ENCODE measurements at places on chromosomes 7 and 10. TPM values are rescaled to one million over a fixed set of nuclear protein-coding genes. Genes with fewer than 3 reads are reported as not detected.

DNA sequence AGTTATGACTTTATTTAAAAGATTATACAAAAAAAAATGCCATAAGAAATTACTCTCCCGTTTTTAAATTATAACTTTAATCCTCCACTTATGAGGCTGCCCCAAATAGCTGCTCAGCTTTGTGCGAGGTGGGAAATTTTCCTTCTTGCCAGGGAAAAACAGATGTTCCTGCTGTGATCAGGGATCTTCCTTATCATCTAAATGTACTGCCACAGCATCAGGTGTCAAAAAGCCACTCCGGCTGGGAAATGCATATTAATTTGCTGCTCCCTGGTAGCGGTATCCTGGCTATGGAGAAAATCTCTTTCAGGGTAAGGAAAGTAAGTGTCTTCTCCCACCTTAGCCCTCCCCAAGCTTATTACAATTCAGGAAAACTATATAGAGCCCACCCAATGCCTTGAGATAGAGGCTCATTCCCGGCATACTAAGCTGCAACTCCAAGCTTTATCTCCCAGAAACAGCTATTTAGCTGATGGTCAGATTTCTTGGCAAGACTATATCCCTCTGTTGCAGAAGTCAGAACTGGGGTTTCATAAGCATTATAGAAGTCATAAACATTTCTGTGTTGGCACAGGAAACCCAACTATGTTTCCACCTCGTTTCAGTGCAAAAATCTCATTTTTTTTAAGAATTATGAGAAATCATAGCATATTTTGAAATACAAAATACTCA is 360.4 kb downstream of the PARD3 start:
- no peak for DNase-seq

DNA sequence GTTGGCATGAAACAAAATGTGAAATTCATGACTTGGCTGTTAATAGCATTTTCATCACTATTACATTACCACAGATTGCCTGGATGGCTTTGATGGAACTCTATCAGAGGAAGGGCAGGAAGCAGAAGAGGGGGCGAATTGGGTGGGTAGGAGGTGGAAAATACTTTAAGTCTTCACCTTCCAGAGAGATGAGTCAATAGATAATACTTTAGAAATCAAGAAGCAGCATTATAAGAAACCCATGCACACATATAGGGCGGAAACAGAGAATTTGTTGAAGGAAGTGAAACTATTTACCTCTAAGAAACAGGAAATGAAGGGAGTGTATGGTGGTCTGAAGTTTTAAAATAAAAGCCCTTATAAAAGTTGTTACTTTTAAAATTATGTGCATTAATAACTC is 152.1 kb upstream of the TARP start:
- no peak for DNase-seq

GRCh38 chr10:66455304-66455703 is 470.5 kb upstream of the LRRTM3 start:
- no peak for DNase-seq

GRCh38 chr7:69780379-69780778 is 182.1 kb downstream of the AUTS2 start:
- DNase-seq, result no peak

GRCh38 chr10:80530251-80530650 is 7.5 kb upstream of the SH2D4B start:
- no peak for DNase-seq

- no peak for DNase-seq
Observed at GRCh38 chr7:3861386-3861785, 560.3 kb downstream of the SDK1 start.

GRCh38 chr7:142615508-142615907 is 133.8 kb upstream of the PRSS1 start:
- no peak for DNase-seq

DNA sequence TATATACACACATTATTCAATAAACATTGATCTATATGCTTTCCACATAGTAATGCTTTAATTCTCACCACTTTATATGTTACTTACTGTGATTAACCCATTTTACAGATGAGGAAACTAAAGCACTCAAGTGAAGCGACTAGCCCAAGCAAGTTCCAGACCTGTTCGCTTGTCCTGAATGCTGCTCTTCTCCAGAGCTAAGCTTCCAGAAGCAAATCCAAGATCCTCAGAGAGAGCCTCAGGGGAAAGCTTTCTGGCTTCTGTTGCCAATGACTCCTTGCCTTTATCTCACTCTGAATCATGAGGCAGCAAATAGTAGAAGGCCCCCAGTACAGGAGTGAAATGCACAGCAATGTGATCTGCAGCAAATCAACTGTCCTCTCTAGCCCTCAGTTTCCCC is 32.2 kb downstream of the XPNPEP1 start:
- DNase-seq, result no peak

GRCh38 chr7:117993377-117994003 is 120.2 kb upstream of the CTTNBP2 start:
- DNase-seq, result no peak

GRCh38 chr10:93096901-93097300 is 23.2 kb downstream of the CYP26A1 start:
- no peak for DNase-seq

- DNase-seq, result no peak
Observed at GRCh38 chr7:43864126-43864525, 5.2 kb downstream of the MRPS24 start.

- no peak for DNase-seq
Observed at GRCh38 chr7:338295-339061, 48.5 kb downstream of the FOXL3 start.

GRCh38 chr7:51121931-51122425 is 194.6 kb downstream of the COBL start:
- peak; percentile 52 for DNase-seq

- DNase-seq, result peak; percentile 96
Observed at GRCh38 chr10:102420714-102421506, at the start of gene FBXL15. Gene FBXL15, plus strand, starts transcription at chr10:102420836. Its CDS starts 294 bp downstream, at chr10:102421130.

DNA sequence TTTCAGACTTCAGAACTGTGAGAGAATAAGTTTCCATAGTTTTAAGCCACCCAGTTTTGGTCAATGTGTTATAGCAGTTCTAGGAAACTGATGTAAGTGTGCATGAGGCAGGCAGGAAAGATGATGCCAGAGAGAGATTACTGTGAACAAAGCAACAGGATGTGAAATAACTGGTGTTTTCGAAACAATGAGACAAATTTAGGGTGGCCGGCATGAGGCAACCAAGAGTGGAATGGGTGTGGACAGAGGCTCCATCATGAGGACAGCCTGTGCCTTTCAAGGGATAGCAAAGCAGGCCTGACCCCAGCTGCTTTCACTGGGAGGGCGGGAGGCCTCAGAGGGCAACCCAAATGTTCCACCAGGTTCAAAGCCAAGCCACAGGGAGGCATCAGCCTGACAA is 67.3 kb upstream of the UCN3 start:
- DNase-seq, result peak; percentile 30

DNA sequence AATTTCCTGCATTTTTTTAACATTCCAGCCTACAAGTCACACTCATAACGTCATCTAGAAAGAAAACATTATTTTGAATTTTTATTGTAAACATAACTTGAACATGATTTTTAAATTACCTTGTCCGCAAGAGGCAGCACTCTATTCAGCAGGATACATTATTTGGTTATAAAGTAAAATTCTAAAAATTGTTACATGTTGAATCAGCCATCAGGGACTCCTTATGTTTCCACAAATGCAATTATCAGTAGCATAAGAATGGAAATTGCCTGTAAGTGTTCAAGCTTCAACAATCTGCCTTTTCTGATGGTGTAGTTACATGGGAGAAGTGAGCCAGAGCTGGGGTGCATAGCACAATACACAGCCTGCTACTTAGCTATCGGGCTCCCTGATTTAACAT is 97.5 kb downstream of the ZNF365 start:
- no peak for DNase-seq

DNA sequence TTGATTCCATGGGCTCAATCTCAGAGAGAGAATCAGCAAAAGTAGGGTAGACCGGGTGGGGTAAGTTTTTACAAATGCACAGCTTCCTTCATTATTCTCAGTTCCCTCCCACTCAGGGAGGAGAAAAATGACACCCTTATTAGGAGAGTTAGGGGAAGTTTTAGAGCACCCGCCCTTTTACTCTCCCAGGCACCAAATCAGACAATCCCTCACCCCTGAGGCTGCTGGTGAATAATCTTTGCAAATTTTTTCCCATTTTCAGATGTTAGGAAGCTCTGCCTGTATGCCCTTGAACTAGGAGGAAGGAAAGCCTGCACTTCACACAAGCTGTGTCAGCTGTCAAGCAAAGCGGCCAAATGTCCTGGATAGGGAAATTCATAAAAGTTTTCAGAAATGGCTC is 834.9 kb downstream of the GRID1 start:
- DNase-seq, result no peak

GRCh38 chr10:47050618-47051455 is 139.6 kb downstream of the PTPN20 start:
- no peak for DNase-seq

- DNase-seq, result no peak
Observed at GRCh38 chr7:85452674-85453073, 265.8 kb upstream of the SEMA3D start.

DNA sequence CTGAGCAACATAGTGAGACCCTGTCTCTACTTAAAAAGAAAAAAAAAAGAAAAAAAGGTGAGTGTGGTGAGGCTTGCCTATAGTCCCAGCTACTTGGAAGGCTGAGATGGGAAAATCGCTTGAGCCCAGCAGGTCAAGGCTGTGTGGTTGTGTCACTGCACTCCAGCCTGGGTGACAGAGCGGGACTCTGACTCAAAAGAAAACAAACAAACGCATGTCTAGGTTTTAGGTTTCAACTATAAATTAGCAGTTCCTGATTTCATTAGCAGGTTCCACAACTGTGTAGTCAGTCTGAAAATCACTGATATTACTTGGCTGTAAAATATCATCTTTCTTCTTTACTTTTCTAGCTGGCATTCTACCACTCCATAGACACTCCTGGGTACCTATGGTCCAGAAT is 155.7 kb upstream of the HGF start:
- no peak for DNase-seq

GRCh38 chr7:128174386-128174785 is 66.7 kb upstream of the LEP start:
- no peak for DNase-seq

- DNase-seq, result no peak
Observed at GRCh38 chr10:84523526-84523925, 195.1 kb downstream of the CCSER2 start.

- DNase-seq, result no peak
Observed at GRCh38 chr7:143027032-143027431, at the start of gene OR9A2. Gene OR9A2, minus strand, starts transcription at chr7:143027132. Its CDS starts 0 bp downstream, at chr7:143027132.

DNA sequence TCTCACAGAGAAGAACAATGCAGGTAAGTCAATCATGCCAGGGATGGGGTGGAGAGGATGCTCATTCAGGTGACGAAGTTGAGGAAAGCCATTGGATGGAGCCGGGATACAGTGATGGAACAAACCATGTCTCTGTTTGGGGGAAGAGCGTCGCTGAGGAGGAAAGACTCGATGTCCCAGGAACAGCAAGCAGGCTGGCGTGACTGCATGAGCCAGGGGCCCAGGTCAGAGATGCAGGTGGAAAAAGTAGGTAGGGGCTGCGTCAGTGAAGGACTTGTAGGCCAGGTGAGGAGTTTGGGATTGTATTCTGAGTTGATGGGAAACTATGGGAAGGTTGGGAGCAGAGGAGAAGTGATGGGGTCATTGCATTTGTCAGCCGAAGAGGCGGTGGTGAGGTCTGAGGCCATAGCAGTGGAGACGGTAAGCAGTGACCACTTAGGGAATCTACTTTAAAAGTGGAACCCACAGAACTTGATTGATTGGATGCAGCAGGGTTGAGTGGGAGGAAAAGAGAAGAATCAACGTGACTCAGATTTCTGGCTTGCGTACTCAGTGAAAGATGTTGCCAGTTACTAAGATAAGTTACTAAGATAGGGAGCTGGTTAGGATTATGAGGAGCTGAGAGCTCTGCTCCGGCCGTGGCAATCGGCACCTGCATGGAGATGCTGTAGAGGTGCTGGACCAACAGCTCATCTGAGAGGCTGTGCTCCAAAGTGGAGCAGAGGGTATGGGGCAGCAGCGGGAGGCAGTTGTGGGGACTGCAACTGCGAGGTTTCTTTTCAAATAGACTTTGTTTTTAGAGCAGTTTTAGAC is 12.5 kb upstream of the IL2RA start:
- DNase-seq, result no peak

GRCh38 chr7:134522601-134523000 is 4.8 kb upstream of the AKR1B10 start:
- DNase-seq, result no peak

DNA sequence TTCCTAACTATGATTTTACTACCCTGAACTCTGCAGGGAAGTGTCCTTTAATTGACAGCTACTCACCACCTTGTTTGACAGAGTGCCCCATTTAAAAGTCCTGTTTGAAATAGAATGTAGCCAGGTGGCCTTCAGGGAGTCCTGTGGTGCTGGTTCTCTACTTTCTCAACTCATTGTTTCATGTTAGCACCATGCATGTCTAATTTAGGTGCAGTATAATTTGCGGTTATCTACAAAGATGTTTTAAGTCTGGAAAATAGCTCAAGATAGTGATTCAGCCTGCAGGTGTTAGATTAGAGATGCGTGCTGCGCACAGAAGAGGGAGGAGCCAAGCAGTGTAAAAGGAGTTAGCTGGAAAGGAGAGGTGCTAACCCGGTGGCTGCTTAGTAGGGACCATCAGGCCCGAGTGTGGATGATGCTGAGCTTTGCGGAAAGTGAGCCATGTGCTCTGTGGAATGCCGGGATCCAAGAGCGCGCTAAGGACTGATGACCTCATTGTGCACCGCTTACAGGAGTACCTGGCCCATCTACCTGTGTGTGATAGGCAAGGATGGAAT is 1.2 kb downstream of the CCM2 start:
- DNase-seq, result no peak

- no peak for DNase-seq
Observed at GRCh38 chr10:44725404-44725803, 185.7 kb upstream of the TMEM72 start.

DNA sequence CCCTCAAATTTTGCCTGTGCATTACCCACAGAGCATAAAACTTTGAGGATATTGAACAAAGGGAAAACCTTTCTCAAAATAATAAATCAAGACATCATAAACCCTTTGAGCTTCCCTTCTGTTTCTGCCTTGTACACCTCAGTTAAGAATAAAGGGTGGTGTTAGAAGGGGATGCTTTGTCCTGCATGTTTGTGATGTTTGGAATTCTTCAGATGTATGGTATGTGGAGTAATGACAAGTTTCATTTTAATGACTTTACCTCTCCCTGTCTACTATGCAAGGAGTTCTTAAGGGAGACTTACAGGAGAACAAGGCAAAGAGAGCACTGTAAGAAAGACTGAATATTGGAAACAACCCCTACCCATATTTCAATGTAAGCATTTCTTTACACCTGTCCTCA is 99.2 kb downstream of the HECW1 start:
- DNase-seq, result no peak

DNA sequence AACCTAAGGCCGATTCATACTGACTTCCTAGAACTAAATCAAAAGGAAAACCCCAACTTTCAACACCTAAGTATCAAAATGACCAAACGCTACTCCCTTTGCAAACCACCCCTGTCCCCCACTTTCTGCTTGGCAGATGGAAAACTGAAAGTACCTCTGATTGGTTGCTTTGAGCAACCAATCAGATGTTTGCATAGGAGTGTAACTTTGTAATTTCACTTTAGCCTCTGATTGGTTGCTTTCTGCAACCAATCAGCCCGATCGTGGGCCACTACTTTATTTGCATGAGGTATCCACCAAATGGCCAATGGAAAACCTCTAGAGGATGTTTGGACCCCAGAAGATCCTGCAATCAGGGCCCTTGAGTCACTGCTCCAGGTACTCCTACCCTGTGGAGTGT is 12.3 kb upstream of the SNX10 start:
- DNase-seq, result no peak

The AZGP1 gene
- 85.5 TPM for total RNA-seq

The C10orf67 gene
- total RNA-seq, result 0.36 TPM

The SVOPL gene
- not detected for total RNA-seq

The PODXL gene
- 67.4 TPM for total RNA-seq

The OPN4 gene
- total RNA-seq, result 0.25 TPM

The FGFBP3 gene
- 0.22 TPM for total RNA-seq

The SPOCK2 gene
- total RNA-seq, result 8.6 TPM

The NPC1L1 gene
- 0.19 TPM for total RNA-seq

The WDFY4 gene
- 1.5 TPM for total RNA-seq

The SCIN gene
- total RNA-seq, result not detected
